ENCODE measurements at places on chromosomes 1 and 21.
A peak's percentile ranks its signal among the peaks of the same experiment; 100 is the strongest.

GRCh38 chr21:42677339-42678321, 24.2 kb downstream of the PDE9A start:
- no peak for DNase-seq

GRCh38 chr1:56575865-56576264, 3.5 kb downstream of the PLPP3 start:
- no peak for DNase-seq

- no peak for DNase-seq
Measured at GRCh38 chr1:167273027-167273800, 52.5 kb downstream of the POU2F1 start.

DNA sequence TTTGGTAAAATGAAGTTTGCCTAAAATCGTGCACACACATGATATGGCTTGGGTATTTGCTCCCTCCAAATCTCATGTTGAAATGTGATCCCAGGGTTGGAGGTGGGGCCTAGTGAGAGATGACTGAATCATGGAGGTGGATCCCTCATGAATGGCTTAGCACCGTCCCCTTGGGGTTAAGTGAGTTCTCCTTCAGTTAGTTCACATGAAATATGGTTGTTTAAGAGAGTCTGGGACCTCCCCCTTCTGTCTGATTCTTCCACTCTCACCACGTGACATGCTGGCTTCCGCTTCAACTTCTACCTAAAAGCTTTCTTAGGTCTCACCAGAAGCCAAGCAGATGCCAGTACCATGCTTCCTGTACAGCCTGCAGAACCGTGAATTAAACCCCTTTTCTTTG, 58.4 kb downstream of the SIPA1L2 start:
- DNase-seq = no peak

DNA sequence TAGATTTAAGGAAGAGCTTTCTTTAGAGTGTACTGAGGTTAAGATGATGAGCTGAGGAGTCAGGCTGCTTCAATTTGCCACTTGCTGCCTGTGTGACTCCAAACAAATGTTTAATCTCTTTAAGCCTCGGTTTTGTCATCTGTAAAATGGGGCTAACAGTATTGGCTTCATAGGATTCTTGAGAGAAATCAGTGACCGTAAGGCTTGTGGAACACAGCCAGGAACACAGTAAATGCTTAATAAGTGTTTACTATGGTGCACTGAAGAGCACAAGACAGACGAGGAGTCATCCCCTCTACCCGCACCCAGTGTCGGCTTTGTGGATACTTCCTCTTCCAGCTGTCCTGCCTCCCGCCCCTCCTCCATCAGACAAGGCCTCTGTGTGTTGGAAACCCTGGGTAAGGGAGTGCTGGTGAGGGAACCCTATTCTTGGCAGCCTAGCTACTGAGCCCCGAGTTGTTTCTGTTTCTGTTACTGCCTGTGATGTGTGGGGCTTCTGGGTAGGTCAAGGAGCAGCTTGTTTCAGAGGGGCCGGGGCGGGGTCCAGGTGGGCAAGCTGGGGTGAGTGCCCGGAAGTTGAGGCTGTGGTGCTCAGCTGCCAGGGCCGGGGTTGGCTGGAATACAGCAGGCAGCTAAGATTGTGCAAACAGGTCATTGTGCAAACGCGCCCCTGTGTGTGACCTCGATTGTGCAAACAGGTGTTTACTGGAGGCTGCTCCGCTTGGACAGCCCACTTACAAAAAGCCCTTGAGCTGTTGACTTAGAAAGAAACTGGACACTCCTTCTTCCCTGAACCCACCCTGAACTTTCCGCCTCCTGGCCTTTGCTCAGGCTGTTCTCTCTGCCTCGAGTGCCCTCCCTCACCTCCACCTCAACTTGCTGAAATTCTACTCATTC, 4.0 kb upstream of the CSF3R start:
- DNase-seq = no peak

DNA sequence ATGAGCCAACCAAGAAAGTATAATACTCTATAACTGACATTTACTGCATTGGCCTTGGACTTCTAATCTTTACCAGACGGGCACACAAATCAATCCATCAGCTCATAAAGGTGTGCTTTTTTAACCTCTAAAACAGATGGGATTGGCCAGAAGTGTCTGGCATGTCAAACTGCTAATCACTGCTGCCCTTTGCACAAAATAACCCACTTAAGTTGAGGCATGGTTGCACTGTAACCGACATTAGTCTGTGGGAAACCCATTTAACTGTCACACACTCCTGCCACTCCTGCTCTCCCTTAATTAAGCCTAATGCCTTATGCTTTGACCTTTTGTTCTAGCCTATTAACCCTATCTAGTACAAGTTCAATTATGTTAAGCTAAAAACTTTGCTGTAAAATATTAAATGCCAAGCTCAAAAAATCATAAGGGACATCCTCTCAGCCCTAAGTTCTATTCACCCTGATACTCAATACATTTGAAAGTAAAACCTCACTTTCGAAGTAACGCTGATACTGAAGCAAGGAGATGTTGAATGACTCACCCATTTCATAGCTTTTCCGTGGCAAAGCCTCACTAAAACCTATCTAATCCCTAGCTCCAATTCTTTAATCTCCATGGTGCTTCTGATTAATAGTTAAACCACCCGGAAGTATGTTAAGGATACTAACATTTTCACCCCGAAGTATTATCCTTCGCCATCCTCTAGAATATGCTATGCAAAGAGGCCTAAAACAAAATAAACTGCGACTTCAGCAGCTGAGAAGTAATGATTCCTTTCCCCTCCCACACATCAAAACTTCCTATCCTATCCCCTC, 12.9 kb downstream of the NRIP1 start:
- no peak for DNase-seq

GRCh38 chr1:221437171-221437570, 304.7 kb downstream of the DUSP10 start:
- no peak for DNase-seq

- no peak for DNase-seq
Measured at GRCh38 chr1:31248276-31248675, 8.6 kb upstream of the NKAIN1 start.

GRCh38 chr1:176384841-176385240, 78.1 kb upstream of the PAPPA2 start:
- no peak for DNase-seq

DNA sequence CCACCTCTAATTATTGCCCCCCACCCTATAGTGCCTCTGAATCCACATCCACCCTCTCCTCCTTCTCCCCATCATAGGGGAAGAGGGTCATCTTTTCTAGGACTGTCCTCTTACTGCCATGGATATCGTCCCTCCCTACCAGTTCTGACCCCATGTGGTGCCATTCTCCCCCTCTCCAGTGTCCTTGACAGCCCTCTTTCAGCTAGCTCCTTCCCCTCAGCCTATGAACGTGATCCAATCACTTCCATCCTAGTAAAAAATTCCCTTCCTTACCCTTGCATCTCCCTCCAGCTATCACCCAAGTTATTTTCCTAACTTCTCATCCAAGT, 172.7 kb downstream of the RRAGC start:
- DNase-seq = no peak

GRCh38 chr1:225848030-225848955, 33.9 kb downstream of the TMEM63A start:
- no peak for DNase-seq

DNA sequence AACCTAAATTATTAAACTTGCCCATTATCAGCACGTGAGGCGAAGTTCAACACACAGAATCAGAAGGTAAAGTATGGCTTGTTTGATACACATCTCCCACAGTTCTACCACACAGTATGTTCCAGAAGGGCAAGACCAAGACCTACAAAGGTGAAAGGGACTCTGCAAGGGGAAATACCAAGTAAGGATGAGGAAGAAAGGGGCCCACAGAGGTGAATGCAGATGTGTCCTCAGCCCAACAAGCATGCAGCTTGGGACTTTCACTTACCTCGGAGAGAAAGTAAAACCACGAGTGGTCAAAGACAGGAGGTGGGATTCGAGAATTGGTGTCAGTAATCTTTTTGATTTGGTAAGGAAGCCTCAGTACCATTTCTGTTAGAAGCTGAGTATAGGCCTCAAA, 85.8 kb downstream of the UBR4 start:
- no peak for DNase-seq

- no peak for DNase-seq
Measured at GRCh38 chr1:82722608-82723007, 921.9 kb downstream of the ADGRL2 start.

- DNase-seq = no peak
Measured at GRCh38 chr1:200887036-200887435, 7.7 kb upstream of the INAVA start.

GRCh38 chr21:34983680-34984086, 65.4 kb downstream of the RUNX1 start:
- DNase-seq = peak; percentile 56

GRCh38 chr1:224894915-224895314, 34.6 kb upstream of the DNAH14 start:
- DNase-seq = no peak

DNA sequence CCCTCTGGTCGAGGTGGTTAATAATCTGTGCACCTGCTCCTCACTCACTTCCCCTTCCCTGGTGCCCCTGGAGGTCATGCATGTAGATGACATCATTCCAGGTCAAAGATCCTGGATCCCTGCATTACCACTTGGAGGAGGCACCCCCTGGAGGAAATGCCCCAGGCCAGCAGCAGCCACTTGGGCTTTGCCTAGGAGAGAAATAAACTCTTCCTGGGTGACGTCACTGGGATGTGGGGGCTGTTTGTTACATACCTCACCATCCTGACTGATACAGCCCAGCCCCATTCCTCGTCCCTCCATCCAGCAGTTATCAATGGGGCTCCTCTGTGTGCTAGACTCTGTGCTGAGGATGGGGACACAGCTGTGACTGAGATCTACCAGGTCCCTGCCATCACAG, 433.6 kb downstream of the PTPRU start:
- DNase-seq = no peak

- no peak for DNase-seq
Measured at GRCh38 chr1:8170059-8170835, 144.1 kb upstream of the ERRFI1 start.

GRCh38 chr1:22074803-22075202, 22.3 kb downstream of the CDC42 start:
- no peak for DNase-seq

DNA sequence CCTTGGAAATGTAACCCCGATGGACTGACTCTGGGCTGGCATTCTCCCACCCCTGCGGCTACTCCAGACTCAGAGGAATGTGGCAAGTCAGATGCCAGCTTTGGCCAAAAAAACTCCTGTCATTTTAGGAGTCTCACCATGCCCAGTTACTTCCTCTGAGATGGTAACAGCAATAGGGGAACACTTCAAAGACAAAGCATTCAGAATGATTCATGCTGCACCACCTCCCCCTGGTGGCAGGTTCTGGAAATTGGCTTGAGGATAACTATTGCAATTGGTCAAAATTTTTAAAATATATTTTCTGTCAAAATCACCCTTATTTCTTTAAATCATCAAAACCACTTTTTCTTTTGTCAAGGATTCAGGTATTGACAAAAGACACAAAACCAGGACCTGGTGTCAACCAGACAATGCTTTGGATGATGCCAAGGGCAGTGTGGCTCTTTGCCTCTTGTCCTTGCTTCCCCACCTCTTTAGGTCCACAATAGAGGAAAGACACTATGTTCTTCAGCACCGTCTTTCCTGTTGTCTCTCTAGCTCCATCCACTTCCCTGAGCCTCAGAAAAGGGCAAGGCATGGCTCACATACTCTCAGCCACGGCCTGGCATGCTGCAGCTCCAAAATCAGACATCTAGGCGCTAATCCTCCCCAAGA, 9.9 kb upstream of the CDCA8 start:
- DNase-seq = peak; percentile 72

DNA sequence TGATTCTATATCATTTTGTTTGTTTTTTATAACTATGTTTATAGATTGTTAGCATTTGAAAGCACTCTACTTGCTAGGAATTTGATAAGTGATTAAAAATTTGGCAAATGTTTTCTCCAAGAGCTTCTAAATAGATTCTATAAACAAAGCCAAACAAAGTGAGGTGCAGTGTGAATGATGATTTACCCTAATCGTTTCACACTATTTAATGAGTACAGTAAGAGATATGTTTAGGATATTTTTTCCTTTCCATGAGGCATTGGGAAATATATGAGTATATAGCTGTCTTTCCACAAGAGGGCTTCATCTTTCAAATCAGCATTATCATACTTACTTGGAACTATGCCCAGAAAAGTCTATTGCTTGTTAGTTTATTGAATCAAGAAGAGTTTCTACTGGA, 277.0 kb upstream of the BRINP3 start:
- DNase-seq = no peak

- DNase-seq = no peak
Measured at GRCh38 chr1:167661527-167662426, 31.7 kb downstream of the RCSD1 start.

DNA sequence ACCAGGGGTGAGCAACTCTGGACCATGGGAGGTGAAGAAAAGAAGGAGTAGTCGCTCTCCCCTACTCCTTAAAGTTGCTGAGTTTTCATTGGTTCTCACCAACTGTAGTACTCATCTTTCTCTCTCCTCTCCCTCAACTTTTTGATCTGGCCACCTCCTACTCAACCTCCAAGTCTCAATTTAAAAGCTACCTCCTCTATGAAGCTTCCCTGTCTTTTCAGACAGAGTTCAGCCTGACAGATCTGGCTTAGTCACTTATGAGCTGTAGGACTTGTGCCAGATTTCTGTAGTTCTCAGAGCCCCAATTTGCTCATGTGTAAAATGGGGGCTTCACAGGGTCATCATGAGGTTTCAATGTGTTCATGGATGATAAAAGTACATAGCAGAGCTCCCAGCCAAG, 34.5 kb upstream of the HTR1D start:
- no peak for DNase-seq

DNA sequence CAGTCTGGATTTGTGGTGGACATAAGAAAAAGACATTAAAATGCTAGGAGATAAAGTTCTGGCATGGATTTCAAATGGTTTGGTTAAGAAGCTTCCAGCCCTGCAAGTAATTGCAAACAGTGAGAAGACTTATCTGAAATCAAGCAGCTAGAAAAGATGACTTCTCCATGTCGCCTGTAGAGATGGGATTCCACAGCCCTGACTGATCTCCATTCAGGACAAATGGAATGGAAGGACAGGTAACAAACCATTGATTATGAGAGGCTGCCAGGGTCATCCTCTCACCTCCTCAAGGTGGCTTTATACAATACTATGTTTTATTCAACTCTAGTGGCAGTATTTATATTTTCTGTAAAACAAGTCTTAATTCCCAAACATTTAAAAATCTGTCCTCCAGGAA, 237.9 kb downstream of the HLX start:
- no peak for DNase-seq

- DNase-seq = no peak
Measured at GRCh38 chr21:32956061-32956656, 69.6 kb upstream of the OLIG2 start.

DNA sequence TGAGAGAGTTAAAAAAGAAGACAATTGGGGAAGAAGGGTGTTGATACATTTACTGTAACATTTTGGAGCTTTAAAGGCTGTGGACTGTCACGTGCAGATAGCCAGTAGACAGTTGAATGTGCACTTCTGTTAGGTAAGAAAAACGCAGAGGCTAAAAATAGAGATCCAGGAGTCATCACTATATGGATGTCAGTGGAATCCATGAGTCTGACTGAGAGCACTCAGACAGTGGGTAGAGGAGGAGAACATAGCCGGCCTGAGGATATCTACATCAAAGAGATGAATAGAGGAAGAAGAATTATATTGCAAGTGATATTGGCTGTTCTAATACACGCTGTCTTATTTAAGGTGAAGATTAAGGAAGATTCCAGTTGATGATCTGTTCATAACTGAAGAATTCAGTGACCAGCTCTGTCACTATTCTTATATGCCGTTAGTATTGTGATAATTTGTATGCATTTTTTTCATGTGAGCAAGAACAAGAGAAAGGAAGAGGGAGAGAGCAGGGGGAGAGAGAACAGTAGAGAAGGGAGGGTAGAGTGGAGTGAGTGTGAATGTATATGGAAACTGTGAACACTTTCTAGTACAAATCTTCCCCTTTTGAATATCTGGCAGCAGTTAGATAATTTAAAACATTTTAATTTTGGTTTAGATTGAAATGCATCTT, 344.8 kb downstream of the CHRM3 start:
- no peak for DNase-seq

All from stimulated activated CD8-positive, alpha-beta memory T cell treated with anti-CD3 and anti-CD28 coated beads, Interleukin-2, amount 100 ng/mL, for 48 hours (primary cell).